Activated CD4-positive, alpha-beta T cell treated with anti-CD3 and anti-CD28 coated beads, Interleukin-2, amount 50 U/mL, for 24 hours (primary cell): ENCODE measurements at places on chromosomes 1 and 21.

DNA sequence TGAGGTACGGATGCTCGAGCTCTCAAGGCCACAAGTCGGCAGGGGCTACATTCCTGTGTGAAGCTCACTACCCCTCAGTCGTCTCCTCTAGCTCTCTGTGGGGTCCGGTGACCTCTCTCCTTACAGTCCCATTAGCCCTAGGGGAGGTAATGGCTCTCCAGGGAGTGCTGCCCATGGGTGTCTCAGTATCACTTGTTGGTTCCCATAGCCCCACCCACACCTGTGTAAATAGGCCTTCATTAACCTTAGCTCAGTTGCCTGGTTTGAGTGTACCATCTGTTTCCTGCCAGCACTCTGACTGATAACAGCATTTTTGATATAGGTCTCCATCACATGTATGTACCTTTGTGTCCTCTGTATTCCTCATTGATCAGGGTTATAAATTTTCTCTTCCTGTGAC lies 133.2 kb upstream of the KCNJ15 start:
- no peak for DNase-seq

DNA sequence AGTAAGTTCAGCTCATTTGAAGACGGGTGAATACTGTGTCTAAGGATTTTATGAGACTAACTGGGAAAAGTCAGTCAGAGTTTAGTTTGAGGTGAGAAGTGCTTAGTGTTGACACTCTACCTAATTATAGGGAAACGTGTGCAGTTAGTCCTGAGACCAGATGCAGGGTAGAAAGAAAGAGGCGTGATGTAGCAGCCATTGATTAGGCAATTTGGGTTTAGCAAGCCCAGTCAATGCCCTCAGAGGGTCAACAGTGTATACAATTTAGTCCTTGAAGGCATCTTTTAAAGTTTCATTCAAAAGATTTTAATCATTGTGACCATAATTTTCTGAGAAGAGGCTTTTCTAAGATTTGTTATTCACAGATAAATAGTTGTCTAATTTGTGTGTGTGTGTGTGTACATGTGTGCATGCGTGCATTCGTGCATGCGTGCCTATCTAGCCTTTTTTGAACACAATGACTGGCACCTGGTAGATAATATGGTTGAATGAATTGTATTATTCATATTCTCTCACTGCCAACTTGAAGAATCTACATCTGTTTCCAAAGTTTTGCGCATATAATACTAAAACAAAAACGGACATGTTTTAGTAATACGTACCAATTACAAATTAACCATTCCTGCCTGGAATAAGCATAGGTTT lies 332.9 kb downstream of the SRGAP2C start:
- DNase-seq = no peak

DNA sequence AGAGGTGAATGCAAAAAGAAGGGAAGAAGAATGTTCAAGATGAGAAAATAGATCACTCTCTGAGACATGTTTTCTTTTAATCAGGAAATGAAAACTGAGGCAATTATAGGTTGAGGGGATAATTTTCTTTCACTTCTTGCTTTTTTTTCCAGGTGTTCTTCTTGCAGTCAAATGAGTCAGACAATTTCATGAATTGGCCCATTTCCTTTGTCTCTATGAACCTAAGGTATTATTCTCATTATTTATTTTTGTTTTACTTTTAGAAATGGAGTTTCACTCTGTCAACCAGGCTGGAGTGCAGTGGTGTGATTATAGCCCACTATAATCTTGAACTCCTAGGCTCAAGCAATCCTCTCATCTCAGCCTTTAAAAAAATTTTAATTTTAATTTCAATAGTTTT lies 3.5 kb upstream of the VASH2 start:
- DNase-seq = no peak

- DNase-seq = no peak
Measured at GRCh38 chr21:29465546-29465945, 166.8 kb downstream of the BACH1 start.
